ENCODE measurements at places on chromosomes 3 and 15.

- no peak for DNase-seq
Observed at GRCh38 chr3:74897006-74897405, 282.5 kb upstream of the CNTN3 start.

DNA sequence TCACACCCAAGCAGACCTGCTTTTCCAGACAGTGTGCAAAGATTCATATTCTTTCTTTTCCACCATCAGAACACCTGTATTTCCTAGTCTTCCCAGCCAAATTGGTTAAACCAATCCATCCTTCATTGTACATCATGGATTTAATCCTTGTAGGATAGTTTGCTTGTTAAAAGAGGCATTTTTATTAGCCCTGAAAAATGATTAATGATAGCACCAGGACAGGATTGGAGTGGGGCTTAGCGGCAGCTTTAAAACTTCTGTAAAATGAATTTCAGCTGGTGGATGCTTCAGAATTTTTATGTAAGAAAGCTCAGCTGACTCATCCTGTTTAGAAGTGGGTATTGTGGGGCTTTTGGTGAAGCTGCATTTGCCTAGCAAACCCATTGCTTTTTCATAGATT lies 36.1 kb upstream of the ARHGEF26 start:
- no peak for DNase-seq

GRCh38 chr3:49869525-49870126 lies at the start of gene CAMKV:
TSS of gene CAMKV (minus strand) at chr3:49869906. CDS start at chr3:49862388, 7,518 bp downstream.
- DNase-seq, result no peak

DNA sequence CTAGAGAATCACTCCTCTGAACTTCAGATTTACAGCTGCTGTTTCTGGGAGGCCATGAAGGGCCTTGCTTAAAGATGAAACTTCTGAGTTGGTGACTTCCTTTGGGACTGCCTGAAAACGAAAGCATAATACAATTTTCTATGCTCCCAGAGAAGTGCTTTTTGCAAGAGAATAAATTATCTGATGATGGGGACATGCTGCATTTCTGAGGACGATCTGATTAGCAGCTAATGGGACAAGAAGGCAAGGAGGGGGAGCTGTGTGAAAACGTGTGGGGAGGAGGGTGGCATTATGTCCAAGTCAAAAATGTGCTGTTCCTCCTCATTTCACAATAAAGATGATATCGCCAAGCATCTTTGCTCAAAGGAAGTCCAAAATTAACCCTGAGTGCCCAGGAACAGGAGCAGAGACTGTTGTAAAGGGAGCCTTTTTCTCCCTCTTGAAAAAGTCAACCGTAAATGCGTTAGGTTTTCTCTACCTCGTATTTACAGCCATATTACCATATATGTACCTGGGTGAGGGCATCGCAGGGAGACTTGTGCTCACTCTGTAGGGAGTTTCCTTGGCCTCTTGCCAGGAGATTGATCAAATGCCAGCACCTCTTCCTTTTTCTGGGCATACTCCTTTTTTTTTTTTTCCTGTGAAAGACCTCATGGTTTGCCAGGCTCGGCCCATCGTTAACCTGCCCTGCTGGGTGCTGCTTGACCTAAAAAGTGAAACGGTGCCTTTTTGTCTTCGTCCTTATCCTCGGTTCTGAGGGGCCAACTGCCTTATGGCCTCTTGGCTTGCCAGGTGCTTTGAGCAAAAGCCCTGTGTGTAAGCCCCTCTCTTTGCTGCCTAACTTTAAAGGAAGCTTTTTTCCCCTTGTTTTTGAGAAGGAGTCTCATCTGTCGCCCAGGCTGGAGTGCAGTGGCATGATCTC lies 11.5 kb downstream of the ITPR1 start:
- DNase-seq, result no peak

- DNase-seq, result no peak
Observed at GRCh38 chr3:152448091-152448490, 179.4 kb downstream of the MBNL1 start.

DNA sequence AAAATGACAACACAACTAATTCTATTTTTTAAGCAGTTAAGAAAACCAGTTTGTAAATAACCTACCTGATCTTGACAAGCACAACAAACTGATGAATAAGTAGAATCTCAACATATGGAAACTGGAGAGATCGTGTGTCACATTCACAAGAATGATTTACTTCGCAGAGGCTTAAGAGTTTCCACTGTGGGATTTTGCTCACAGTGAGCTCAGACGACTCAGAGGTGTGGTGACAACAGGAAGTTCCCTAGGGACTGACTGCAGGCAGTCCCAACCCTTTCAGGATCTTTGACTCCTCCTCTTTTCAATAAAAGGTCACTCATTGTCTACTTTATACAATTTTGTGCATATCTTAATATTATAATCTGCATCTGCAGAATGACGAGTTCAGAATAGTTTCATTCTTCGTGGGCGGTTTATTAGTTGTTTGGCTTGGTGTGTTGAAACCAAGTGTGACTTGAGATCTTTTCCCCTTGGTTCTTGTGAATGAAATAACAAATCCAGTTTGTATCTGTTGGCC lies at the start of gene LIPH:
Gene LIPH, minus strand, starts transcription at position 231 of the 520 bp plus-strand sequence. Its CDS starts 117 bp downstream, at position 114.
- no peak for DNase-seq

DNA sequence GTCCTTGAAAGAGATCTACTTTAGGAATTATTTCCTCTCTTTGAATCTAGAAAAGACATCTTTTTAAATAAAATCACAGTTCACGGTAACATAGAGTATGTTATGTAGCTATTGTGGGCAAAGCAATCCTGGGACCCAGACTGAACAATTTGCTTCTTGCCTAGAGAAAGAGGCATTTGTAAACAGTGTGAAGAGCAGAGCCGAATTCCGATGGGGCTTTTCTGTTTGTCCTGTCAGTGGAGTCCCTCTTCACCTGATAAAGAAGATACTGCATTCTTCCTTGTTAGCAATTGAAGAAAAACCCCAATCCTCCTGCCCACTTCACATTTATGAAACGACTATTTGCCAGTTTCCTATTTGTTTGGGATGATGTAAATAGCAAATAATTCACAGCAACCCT lies 462.9 kb downstream of the WDR72 start:
- no peak for DNase-seq

DNA sequence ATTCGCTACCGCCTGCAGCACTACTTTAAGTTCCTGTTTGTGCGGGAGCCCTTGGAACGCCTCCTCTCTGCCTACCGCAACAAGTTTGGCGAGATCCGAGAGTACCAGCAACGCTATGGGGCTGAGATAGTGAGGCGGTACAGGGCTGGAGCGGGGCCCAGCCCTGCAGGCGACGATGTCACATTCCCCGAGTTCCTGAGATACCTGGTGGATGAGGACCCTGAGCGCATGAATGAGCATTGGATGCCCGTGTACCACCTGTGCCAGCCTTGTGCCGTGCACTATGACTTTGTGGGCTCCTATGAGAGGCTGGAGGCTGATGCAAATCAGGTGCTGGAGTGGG lies 995 bp downstream of the CHST14 start:
- no peak for DNase-seq

DNA sequence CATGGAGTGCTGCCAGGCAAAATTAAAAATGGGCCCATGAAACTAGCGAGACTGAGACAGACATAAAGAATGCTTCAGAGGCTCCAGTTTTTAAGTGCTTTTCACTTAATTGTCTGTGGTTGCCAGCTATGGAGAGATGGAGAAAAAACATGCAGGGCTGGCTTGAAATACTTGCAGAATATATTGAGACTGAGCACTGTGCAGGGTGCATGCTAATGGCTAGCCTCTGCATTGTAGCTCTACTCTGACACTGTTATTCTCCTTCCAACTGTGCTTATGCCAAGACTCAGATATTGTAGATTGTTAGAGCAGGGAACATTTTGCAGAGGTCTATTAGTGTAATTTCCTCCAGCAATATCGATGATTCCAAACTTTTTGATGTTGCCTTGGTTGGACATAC lies 735.0 kb downstream of the PDCD6IP start:
- no peak for DNase-seq

- DNase-seq, result no peak
Observed at GRCh38 chr3:106473576-106474475, 605.0 kb upstream of the CBLB start.

GRCh38 chr3:125382298-125382697 lies 7.2 kb upstream of the ZNF148 start:
- DNase-seq, result no peak

- no peak for DNase-seq
Observed at GRCh38 chr3:14377838-14378169, 24.6 kb upstream of the SLC6A6 start.

DNA sequence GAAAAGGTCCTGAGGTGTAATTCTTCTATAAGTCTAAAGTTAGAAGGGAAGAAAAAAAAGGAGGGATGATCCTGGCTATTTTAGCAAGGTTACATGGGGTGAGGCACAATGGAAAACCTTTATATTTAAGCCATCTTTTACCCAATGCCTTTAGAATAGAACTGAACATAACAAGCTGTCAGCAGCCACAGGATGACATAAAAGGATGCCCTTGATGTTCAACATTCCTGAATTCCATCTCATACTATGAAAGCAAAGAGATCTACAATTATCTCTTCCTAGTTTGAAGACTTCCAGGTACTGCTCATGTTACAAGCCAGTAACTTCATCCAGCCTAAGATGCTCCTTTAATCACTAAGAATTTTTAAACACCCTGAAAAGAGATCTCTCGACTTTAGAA lies 26.9 kb downstream of the NEK10 start:
- DNase-seq, result no peak

DNA sequence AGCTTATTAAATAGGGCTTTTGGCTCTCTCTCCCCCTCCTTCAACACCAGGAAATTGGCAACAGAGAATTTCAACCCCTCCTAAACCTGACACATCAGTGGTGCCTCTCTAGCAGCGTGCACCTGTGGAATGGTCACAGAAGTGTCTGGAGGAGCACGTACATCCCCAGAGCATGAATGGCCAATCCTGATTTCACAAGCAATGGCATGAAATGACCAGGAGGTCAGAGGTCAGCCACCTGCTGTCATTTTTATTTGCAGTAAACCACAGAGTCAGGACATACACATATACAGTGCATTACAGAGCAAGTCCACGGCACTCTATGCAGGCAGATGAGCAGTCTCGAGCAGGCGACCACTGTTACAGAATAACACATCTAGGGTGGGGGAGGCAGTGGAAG lies 25.1 kb upstream of the ETV5 start:
- DNase-seq, result no peak

- no peak for DNase-seq
Observed at GRCh38 chr3:7423995-7424394, 563.1 kb downstream of the GRM7 start.

- no peak for DNase-seq
Observed at GRCh38 chr15:77104155-77104554, 33.2 kb upstream of the TSPAN3 start.

GRCh38 chr3:155780291-155780690 lies 25.8 kb downstream of the C3orf33 start:
- DNase-seq, result no peak

GRCh38 chr3:179807588-179807987 lies 154.7 kb downstream of the USP13 start:
- DNase-seq, result no peak

Data from fibroblast of skin of left quadriceps (primary cell).